Neuronal stem cell (in vitro differentiated cells): ENCODE measurements at places on chromosomes 12 and 14.

- DNase-seq = no peak
These were observed 32.5 kb downstream of the PAWR start for GRCh38 chr12:79658221-79658620.

DNA sequence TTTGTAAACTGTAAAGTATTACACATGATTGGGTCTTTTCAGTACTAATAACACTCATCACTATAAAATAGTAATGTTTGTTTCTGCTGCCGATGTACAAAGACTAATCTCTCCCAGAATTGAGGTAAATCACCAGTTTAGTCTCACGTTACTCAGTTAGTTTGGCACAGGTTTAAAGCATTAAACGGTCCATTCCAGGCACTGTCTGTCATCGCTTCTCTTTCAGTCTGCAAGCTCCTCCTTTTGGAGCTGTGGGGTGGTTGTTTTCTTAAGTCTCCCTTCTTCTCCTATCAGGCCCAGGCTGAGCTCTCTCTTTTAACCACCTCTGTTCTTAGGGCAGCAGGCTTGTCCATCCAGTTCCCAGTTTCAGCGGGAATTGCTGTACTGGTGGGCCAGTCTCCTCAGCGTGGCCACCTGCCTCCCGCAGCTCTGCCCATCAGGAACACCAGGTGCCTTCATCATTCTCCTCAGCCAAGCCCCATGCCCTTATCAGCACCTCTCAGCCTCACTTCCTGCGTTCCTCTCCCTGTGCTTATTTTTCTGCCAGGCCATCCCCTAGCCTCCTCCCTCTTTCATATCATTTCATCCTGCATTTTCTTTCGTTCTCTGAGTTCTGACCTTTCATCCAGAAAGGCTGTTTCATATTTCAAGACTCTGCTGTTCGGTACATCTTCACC, 149.0 kb downstream of the TGFB3 start:
- DNase-seq = no peak

- no peak for DNase-seq
These were observed 160.7 kb upstream of the ARID2 start for GRCh38 chr12:45568808-45569207.

- peak; percentile 51 for DNase-seq
These were observed 1124.7 kb downstream of the FLRT2 start for GRCh38 chr14:86654558-86655184.

- DNase-seq = no peak
These were observed 9.3 kb downstream of the GRIP1 start for GRCh38 chr12:66669541-66669940.

DNA sequence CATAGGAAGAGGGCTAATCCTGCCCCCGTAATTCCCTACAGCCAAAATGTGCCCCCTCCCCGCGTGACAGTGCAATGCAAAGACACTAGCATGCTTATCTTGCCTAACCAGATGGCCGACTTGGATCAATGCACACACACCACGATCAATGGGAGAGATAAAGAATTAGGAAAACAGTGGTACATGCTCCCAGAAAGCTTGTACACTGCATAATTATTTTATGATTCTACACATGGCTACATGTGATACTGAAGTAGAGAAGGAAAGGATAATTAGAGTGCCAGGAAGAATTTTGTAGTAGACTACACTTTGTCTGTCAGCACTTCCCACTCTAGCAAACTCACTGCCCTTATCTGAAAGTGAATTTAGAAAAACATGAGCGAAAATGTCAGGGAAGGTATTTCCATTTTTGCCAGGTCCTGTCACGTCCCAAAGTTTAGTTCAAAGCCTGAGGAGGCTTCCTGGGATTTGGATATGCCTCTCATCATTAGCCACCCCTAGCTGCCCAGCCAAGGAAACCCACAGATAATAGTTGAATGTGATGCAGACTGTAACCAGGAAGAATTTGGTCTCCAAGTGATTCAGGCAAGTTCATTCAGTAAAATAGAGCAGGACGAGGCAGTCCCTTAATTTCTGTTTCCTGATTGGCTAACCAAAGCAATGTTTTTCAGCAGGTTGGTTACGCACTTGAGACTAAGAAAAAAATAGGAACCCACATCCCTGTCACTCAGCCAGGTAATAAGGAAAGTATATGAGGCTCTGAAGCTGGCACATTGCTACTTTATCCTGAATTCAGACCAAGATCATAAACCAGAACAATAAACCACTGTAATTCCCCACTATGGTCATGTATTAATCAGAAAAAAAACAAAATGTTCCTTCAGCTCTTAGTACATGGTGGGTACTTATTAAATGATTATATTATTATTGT, 199.6 kb upstream of the OTX2 start:
- DNase-seq = no peak

DNA sequence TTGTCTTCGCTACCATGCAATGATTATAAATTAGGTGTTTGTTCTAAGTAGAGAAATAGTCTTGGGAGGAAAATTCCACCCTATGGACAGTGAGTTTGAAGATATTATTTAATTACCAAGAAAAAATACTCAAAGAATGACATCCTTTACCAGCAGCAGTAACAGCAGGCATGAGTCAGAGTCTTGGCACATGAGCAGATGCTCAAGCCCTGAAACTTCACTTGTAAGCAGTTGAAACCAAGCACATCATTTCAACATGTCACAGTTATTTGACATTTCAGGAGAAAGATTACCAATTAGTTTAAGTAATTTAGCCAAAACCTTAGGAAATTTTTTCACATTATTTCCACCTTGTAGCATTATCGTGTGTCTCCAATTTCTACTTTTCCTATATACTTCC, 99.2 kb downstream of the C12orf50 start:
- no peak for DNase-seq
